Body of pancreas (tissue), 4 donors: ENCODE measurements at places on chromosomes 5 and 9. TPM values are rescaled to one million over a fixed set of nuclear protein-coding genes. Genes with fewer than 3 reads are reported as not detected.

The SLC46A2 gene
- total RNA-seq = not detected

DNA sequence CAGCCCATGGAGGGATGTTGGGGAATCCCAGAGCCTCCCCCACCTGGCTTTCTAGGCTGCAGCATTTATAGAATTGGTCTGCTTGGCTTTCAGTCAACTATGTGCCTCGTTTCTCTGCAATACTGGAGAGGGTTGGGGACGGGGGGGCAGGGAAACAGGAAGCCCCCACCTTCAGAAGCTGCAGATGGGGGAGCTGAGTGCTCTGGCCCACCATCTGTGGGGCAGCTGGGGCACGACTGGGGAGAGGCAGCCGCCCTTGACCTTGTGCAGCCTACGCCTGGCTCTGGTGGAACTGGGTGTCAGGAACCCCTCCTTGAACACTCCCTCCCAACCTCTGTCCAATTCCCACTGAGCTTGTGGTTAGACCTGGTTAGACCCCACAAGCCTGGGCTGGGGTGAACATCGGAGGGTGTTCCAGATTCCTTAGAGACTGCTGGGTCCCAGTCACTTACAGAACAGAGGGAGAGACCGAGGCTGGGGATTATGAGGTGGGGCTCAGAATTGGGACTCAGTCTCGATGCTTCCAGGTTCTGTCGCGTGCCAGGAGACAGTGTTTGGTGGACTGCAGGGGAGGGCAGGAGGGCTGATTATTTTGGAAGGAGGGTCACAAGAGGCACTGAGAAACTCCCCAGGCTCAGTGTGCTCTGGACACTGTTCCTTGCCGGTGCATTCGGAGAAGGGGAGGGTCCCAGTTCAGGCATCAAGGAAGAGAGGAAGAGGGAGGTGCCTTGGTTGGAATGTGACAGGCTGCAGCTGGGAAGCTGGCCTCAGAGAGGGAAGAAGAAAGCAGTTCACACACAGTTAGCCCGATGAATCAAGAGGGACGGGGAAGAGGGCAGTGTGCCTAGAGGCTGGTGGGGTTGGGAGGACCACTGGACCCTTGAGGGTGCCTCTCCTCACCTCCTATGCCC, 25.6 kb downstream of the COL27A1 start:
- no peak for DNase-seq

DNA sequence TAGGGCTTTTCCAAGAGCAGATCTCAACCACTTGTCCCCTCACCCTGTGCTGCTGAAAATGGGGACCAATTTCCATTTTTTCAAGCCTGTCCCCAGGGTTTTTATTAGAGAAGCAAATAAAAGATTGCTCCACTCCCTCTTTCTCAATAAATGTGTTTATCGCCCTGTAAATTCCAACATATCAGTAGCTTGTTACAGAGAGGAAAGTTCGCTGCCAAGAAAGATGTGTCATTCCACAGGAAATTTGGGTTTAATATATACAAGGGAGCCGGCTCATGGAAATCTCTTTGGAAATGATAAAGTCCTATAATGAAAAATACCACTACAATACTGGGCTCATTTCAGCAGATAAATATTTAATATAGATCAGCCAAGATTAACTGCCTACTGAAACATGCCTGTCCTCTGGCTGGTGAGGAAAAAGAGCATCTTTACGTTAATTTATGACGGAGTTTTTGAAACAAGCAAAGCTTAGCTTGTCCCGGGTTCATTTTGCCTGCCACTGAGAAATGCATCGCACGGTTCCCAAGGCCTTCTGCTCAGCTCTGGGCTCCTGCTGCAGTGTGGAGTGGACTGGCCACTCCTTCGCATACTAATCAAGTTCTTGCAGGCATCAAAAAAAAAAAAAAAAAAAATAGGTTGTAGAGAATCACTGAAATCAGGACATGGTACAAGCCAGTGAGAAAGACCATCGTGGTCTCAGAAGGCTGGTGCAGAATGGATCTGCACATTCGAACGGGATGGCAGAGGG, 84.5 kb downstream of the BRINP1 start:
- no peak for DNase-seq

DNA sequence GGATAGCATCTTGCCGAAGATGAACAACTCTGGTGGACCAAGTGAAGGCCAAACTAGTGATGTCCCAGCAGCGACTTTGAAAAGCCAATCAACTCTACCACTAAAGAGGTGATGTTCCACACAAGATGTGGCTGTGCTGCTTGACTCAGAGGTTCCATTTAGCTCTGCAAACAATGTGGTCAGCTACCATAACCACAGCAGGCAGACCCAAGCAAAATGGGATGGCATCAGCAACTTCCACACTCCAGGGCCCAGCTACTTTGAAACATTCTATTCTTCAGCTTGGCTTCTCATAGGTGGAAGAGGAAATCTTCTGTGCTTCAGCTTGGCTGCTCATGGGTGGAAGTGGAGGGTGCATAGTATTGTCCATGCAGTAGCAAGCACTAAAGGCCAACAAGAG, 70.5 kb downstream of the IRX2 start:
- no peak for DNase-seq

GRCh38 chr5:175582697-175583096, 75.2 kb upstream of the HRH2 start:
- no peak for DNase-seq
